Immature natural killer cell (primary cell): ENCODE measurements at places on chromosomes 4 and X. TPM values are rescaled to one million over a fixed set of nuclear protein-coding genes. Genes with fewer than 3 reads are reported as not detected.

The ESX1 gene
- polyA plus RNA-seq: not detected

The WDR17 gene
- polyA plus RNA-seq: not detected

The NDST3 gene
- not detected for polyA plus RNA-seq

The NXT2 gene
- polyA plus RNA-seq: 37.0 TPM

The PHKA1 gene
- not detected for polyA plus RNA-seq

The CDX4 gene
- polyA plus RNA-seq: not detected

The CT83 gene
- not detected for polyA plus RNA-seq

The GPRASP1 gene
- polyA plus RNA-seq: 1.5 TPM

The NALF2 gene
- polyA plus RNA-seq: not detected

The MAGEA1 gene
- not detected for polyA plus RNA-seq

The ACSL4 gene
- 9.5 TPM for polyA plus RNA-seq

DNA sequence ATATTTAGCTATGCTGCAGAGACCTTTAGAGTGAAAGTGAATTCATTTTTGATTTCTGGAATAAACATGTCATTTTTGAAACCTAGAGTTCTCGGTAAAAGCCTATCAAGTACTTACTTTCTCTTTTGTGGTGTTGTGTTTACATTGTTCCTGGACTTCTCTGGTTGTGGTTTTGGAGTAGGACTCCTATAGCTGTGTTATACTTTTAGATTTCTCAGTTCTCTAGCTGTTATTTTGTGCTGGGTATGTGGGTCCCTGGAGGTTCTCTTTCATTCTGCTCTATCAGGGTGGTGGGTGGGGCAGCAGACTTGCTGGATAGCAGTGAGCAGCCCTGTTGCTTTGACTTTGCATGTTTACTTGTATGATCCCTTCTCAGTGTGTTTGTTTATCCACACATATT is 25.6 kb upstream of the MSMO1 start:
- H3K27ac ChIP-seq: peak overlapping the region; percentile 89
- no peaks in the 10 kb centered on the region for H3K27me3 ChIP-seq
- peaks cover 11% of the 10 kb centered on the region for H3K4me1 ChIP-seq
- DNase-seq: peak; percentile 7
- H3K4me3 ChIP-seq: peak overlapping the region; percentile 75

GRCh38 chr4:87560802-87561201 is 31.6 kb upstream of the SPARCL1 start:
- H3K36me3 ChIP-seq: no peaks in the 10 kb centered on the region
- H3K27ac ChIP-seq: no peak overlapping the region
- no peak overlapping the region for H3K4me3 ChIP-seq
- no peaks in the 10 kb centered on the region for H3K27me3 ChIP-seq
- DNase-seq: no peak

GRCh38 chr4:3112201-3112600 is 37.7 kb downstream of the HTT start:
- no peak for DNase-seq
- H3K4me1 ChIP-seq: no peaks in the 10 kb centered on the region
- no peak overlapping the region for H3K27ac ChIP-seq
- no peak overlapping the region for H3K4me3 ChIP-seq
- peaks cover 55% of the 10 kb centered on the region for H3K36me3 ChIP-seq
- H3K27me3 ChIP-seq: no peaks in the 10 kb centered on the region

DNA sequence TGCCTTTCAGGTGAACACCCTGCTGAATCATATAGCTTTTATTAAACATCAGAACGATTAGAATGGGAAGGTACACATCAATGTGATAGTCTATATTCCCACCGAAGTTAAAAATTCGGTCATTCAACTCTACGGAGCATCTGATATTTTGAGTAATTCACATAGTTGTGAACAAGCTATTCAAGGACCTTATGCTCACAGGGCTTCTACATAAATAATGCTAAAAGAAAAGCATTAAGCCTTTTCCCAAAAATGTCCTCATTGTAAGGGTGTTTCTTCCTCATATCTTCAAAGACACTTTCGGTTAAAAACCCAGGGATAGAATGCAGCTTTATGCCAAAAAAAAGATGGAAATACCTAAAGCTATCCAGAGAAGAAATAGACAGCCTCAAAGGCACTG is 79.7 kb upstream of the EDNRA start:
- H3K4me1 ChIP-seq: no peaks in the 10 kb centered on the region
- DNase-seq: no peak
- no peak overlapping the region for H3K4me3 ChIP-seq
- H3K36me3 ChIP-seq: no peaks in the 10 kb centered on the region

DNA sequence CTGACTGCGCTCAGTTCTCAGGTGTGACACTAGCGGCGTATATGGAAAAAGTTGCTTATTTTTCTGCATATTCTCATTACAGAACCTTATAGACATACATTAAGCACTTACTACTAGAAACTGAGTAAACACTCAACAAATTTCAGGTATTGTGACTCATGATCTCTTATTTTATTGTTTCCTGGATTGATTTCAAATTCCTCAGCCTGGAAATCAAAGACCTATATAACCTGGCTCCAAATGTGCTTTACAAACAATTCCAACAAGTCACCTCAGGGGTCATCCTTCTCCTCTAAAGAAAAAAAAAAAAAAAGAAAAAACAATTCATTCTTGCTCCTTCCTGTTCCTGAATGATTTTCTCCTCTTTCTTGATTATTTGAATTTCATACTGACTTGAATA is 152.3 kb downstream of the ADAM29 start:
- no peaks in the 10 kb centered on the region for H3K4me1 ChIP-seq
- no peak overlapping the region for H3K27ac ChIP-seq
- H3K4me3 ChIP-seq: no peak overlapping the region

- DNase-seq: no peak
- no peak overlapping the region for H3K4me3 ChIP-seq
- no peaks in the 10 kb centered on the region for H3K4me1 ChIP-seq
- H3K27ac ChIP-seq: no peak overlapping the region
These were observed 190.0 kb upstream of the NEIL3 start for GRCh38 chr4:177119691-177120090.

GRCh38 chr4:11299016-11299415 is 129.7 kb downstream of the HS3ST1 start:
- peaks cover 12% of the 10 kb centered on the region for H3K4me1 ChIP-seq
- H3K27ac ChIP-seq: no peak overlapping the region
- H3K36me3 ChIP-seq: no peaks in the 10 kb centered on the region
- no peak overlapping the region for H3K4me3 ChIP-seq

GRCh38 chr4:73142995-73143547 is 73.6 kb upstream of the COX18 start:
- H3K4me1 ChIP-seq: peaks cover 13% of the 10 kb centered on the region
- H3K27me3 ChIP-seq: peaks cover 1% of the 10 kb centered on the region
- no peak for DNase-seq
- H3K27ac ChIP-seq: no peak overlapping the region
- no peak overlapping the region for H3K4me3 ChIP-seq
- H3K36me3 ChIP-seq: peaks cover 48% of the 10 kb centered on the region

- H3K27me3 ChIP-seq: no peaks in the 10 kb centered on the region
- H3K27ac ChIP-seq: no peak overlapping the region
- H3K4me1 ChIP-seq: no peaks in the 10 kb centered on the region
- no peak for DNase-seq
- no peaks in the 10 kb centered on the region for H3K36me3 ChIP-seq
These were observed 14.8 kb upstream of the FAM47A start for GRCh38 chrX:34146906-34147305.

DNA sequence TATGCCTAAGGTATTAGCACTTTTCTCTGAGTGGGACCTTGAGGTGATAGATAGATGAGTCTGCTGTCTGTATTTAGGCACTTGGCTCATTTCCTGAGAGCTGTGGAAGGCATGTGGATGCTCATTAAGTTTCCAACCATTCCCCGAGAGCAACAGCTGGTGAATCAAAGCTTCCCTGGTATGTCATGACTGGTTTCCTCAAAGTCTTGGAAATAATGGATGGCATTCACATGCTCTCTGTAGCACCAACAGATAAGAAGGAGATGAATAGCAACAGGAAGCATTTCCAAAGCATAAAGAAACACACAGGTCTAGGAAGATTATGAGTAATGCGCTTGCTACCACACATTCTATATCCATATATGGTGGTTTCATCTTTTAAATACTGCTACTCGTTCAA is 118.3 kb upstream of the ETNPPL start:
- no peak overlapping the region for H3K4me3 ChIP-seq
- peaks cover 6% of the 10 kb centered on the region for H3K27me3 ChIP-seq
- no peak for DNase-seq
- no peaks in the 10 kb centered on the region for H3K4me1 ChIP-seq

DNA sequence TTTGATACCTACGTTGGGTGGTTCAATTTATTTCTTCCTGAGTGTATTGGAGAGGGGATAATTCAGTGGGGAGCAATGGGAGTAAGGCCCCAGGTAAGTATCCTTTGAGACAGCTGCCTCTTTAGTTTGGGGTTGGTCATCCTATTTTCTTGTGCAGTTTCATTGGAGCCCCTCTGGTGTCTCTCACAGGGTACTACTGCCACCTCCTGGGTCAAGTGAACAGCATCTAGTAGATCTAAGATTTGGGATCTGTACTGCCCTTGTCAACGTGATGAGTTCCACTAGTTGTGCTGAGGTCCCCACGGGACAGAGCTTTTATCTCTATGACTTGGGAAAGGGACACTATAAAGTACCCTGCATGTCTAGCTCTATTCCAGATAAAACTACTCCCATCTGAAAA is 80.6 kb downstream of the PBDC1 start:
- no peaks in the 10 kb centered on the region for H3K36me3 ChIP-seq
- no peaks in the 10 kb centered on the region for H3K4me1 ChIP-seq
- no peak overlapping the region for H3K4me3 ChIP-seq
- H3K27ac ChIP-seq: no peak overlapping the region
- peak; percentile 21 for DNase-seq

DNA sequence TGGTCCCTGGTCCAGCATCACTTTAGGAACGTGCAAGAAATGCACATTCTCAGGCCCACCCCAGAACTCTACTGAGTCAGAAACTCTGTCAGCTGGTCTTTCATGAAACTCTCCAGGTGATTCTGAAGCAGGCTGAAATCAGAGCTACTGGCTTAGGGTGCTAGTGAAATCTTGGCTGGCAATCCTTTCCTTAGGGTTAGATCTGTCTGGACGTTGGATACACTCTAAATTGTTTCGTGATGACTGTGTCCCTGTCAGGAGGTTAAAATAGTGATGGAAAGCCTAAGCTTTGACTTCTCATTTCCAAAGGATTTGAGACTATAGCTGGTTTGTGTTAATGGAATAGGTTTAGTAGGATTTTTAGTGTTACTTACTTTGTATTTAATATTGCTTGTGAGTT is 99.1 kb downstream of the ARHGAP10 start:
- DNase-seq: no peak
- no peaks in the 10 kb centered on the region for H3K27me3 ChIP-seq
- peaks cover 76% of the 10 kb centered on the region for H3K4me1 ChIP-seq
- peak overlapping the region; percentile 89 for H3K27ac ChIP-seq
- H3K36me3 ChIP-seq: peaks cover 10% of the 10 kb centered on the region

DNA sequence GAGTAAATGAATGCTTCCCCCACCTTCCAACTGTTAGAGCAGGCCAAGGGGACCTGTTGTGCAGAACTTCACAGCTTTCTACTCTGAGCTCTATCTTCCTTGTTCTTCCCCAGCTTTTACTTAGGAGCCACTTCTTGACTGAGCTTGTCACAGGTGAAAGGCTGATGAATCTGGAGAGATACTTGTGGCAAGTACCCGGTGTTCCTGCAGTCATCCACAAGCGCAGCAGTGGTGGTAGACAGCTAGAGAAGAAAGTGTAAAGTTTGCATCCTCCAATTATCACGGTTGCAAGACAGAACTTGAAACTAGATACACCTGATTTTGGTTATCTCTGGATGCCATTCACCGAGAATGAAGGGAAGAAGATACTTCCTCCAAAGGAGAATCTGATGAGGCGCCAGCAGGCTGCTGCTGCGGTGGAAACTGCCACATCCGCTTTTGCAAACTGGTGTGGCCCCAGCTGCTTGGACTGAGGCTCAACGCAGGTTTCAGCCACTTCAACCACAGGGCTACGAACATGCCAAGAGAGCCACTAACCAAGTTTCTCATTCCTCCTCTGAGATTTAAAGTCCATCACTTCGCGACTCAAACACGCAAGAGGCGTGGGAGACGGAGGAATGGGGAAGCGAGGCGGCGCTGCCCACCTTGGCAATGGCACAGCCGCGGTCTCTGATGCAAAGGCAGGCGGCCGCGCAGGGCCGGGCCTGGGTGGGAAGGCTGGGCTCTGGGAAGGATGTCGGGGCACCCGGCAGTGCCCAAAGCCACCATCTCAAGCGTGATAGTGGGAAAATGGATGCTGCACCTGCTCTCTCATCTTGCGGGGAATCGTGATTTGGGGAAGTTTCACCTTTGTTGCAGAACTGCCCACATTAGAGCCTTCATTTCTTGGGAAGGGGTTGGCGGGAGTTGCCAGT is 1.3 kb upstream of the FHIP1A start:
- peaks cover 26% of the 10 kb centered on the region for H3K27me3 ChIP-seq
- H3K4me3 ChIP-seq: peak overlapping the region; percentile 85

GRCh38 chr4:25984266-25984665 is 70.2 kb downstream of the SMIM20 start:
- H3K4me1 ChIP-seq: no peaks in the 10 kb centered on the region
- peaks cover 2% of the 10 kb centered on the region for H3K27me3 ChIP-seq
- H3K4me3 ChIP-seq: no peak overlapping the region
- H3K36me3 ChIP-seq: no peaks in the 10 kb centered on the region
- no peak for DNase-seq
- no peak overlapping the region for H3K27ac ChIP-seq

GRCh38 chr4:17876943-17877342 is 66.2 kb downstream of the NCAPG start:
- H3K27me3 ChIP-seq: no peaks in the 10 kb centered on the region
- no peaks in the 10 kb centered on the region for H3K4me1 ChIP-seq
- no peak overlapping the region for H3K27ac ChIP-seq
- no peak for DNase-seq
- peaks cover 16% of the 10 kb centered on the region for H3K36me3 ChIP-seq
- no peak overlapping the region for H3K4me3 ChIP-seq

DNA sequence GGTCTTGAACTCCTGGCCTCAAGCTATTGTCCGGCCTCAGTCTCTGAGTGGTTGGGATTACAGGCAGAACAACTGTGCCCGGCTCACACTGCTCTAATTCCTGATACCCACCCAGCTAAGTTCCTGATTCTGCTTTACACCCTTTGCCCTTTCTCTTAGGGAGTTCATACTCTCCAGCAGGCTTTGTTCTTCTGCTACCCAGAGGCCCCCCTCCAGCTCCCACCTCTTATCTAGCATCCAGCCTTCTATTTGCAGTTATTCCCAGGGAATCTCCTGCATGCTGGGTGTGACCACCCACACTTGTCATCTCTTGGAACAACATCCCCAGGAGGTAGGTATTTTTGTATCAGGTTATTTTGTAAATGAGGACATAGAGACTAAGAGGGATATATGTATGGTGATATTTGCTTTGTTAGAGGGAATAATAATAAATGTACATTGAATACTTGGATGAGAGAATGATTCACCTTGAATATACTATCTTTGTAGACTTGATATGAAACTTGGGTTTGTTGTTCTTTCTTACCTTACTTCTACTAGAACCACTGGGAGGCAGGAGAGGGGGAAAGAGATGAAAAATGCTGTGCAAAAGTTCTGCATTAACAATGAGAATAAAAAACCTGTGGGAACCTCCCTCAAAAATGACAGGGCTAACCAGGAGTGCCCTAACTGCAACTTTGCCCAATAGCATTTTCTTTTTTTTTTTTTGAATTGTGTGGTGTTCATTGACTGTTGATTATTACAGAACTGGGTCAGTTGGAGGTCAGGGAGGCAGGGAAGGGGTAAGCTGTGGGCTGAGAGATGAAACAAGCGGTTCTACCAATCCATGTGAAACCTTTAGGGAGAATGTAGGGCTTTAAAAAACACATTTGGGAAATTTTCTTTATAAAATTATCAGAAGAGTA is 157.4 kb downstream of the SPRY1 start:
- H3K36me3 ChIP-seq: peaks cover 6% of the 10 kb centered on the region
- DNase-seq: no peak
- H3K4me1 ChIP-seq: peaks cover 10% of the 10 kb centered on the region
- no peak overlapping the region for H3K27ac ChIP-seq
- H3K4me3 ChIP-seq: no peak overlapping the region

- DNase-seq: no peak
- H3K36me3 ChIP-seq: no peaks in the 10 kb centered on the region
- H3K27me3 ChIP-seq: peaks cover 5% of the 10 kb centered on the region
- no peaks in the 10 kb centered on the region for H3K4me1 ChIP-seq
- H3K27ac ChIP-seq: no peak overlapping the region
These were observed 176.0 kb downstream of the SMARCA1 start for GRCh38 chrX:129347291-129347690.
